Sigmoid colon (tissue), 7 donors: ENCODE measurements at places on chromosomes 5 and 9.

DNA sequence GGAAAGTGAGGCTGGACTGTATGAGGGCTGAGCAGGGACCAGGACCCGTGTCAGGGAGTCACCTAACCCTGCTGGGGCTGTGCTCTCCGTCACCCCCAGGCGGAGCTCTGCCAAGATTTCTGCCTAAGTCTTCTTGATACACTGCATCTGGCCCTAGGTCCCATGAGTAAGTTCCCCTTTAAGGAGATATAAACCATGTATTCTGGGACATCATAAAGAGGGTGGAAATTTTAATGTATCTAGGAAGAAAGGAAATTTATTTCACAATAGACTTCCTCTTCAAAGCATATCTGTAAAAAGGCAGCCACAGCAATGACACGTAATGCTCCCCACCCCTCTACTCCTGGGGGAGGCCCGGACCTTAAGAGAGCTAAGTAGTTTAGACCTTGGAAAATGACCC lies 183.4 kb downstream of the FBXL7 start:
- DNase-seq = no peak

GRCh38 chr5:1473746-1474145 lies 28.5 kb upstream of the SLC6A3 start:
- peak; percentile 49 for DNase-seq

GRCh38 chr9:80698725-80699410 lies 990.5 kb downstream of the TLE1 start:
- no peak for DNase-seq

- DNase-seq = no peak
Observed at GRCh38 chr9:106106396-106106795, 412.1 kb downstream of the TMEM38B start.

DNA sequence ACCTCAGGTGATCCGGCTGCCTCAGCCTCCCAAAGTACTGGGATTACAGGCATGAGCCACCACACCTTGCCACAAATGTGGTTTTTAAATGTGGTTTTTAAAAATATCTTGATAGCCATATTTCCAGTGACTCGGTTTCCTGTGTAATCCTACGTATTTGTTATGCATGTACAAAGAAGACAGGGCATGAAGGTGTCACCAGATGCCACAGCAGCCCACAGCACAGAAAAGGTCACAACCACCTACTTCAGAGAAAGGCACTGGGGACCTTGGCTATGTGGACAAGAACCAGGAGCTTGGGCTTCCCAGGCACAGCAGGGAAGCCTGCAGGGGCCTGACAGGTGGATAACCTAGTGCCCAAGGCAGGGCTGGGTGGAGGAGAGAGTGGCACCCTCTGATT lies 38.0 kb downstream of the C9orf50 start:
- no peak for DNase-seq

- no peak for DNase-seq
Observed at GRCh38 chr5:80998590-80998979, 38.4 kb downstream of the RASGRF2 start.

DNA sequence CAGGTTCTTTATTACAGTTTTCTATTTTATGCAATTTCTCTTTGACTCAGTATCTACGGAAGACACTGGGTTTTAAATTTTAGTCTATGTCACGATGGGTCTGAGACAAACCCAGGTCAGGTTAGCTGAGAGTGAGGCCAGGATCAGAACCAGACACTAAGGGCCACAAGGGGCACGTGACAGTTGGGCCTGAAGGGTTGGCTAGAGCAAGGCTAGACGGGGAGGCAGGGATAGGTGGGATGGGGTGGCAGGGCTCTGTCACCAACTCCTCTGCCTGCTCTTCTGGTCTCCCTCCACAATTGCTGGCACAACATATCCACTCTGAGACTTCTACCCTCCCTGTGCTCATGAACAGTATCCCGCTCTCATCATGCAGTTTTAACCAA lies 76.4 kb downstream of the MED27 start:
- no peak for DNase-seq

DNA sequence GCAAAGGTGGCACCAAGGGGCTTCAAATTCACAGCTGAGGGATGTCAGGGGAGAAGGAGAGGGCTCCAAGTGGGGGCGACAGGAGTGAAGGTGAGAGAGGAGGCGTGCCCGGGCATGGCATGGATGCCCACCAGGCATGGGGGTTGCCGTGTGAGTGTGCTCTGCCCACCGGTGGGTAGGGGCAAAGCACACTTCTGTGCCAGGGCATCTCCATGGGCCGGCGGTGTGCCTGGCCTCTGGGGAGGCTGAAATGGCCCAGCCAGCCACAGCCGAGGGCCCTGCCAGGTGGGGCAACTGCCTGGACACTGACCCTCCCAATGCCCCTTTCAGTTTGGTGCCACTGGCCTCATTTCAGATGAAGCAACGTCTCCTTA lies 14.0 kb upstream of the RNU6ATAC start:
- DNase-seq = peak; percentile 61

- DNase-seq = no peak
Observed at GRCh38 chr9:82920154-82920553, 142.8 kb downstream of the RASEF start.

DNA sequence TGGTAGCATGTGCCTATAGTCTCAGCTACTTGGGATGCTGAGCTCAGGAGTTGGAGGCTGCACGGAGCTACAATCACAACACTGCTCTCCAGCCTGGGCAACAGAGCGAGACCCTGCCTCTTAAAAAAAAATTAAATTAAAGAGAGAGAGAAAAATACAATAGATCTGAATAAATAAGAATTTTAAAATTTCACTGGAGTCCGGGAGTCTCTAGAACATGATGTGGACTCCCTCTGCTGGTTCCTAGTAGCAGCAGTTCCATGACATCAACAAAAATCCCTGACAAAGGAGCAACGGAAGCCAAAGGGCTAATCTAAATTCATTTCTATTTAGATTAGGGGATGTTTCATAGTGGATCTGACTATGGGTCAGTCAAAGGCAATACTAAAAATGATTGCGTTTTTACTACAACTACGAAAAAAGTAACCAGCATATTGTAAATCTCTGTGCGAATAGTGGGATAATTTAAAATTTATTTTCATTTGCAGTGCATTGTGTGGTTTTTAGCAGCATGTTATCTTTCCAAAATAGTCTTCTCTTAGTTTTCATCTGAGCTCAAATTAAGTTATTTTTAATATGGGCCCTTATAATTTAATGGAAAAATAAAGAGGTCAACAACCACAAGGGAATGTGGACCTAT lies 6.7 kb downstream of the INIP start:
- no peak for DNase-seq

DNA sequence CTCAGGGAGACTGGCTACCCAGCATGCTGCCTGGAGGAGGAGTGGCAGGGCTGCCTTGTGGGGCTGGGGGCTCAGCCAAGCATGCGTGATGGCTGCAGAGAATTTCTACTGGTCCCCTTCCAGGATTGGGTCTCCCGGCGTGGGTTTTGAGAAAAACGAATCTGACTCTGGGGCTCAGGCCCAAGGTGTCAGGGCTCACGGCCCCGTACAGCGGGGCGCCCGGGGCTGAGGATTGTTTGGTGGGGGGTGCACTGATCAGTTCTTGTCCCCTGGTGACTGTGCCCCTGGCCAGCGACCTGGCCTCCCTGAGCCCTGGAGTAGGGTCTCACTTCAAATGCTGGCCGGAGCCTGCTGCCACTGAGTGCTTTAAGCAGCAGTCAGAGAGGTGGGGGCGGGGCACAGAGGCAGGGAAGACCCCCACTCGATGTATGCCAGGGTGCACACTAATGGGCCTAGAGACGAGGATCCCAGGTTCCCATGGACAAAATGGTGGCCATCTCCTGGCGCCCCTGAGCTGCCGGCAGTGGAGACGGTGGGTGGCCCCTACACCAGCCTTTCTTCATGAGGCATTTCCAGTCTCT lies 45.5 kb upstream of the RNU6ATAC start:
- peak; percentile 64 for DNase-seq

GRCh38 chr5:93622240-93622885 lies 39.3 kb downstream of the NR2F1 start:
- no peak for DNase-seq

- DNase-seq = peak; percentile 80
Observed at GRCh38 chr5:116576053-116576713, 1.6 kb upstream of the SEMA6A start.

DNA sequence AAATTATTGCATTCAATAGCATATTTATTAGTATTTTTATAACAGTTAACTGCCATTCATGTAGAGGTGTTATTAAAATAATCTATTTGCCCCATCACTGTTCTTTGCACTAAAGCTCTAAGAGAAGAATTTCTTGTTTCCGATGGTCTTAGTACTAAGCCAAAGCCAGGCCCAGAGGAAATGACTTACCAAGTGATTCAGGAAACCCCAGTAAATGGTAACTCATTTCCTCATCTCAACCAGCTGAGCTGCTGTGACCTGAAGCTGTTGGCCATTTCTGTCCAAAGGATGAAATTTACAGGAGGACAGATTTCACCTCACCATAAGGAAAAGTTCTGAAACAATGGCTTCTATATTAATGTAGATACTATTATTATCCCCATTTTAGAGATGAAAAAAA lies 117.0 kb downstream of the PIK3R1 start:
- no peak for DNase-seq

GRCh38 chr5:40447438-40447837 lies 232.3 kb upstream of the PTGER4 start:
- DNase-seq = no peak

GRCh38 chr5:32964261-32964660 lies 253.1 kb downstream of the NPR3 start:
- no peak for DNase-seq

GRCh38 chr5:157860898-157861890 lies 2.2 kb upstream of the CLINT1 start:
- DNase-seq = no peak

DNA sequence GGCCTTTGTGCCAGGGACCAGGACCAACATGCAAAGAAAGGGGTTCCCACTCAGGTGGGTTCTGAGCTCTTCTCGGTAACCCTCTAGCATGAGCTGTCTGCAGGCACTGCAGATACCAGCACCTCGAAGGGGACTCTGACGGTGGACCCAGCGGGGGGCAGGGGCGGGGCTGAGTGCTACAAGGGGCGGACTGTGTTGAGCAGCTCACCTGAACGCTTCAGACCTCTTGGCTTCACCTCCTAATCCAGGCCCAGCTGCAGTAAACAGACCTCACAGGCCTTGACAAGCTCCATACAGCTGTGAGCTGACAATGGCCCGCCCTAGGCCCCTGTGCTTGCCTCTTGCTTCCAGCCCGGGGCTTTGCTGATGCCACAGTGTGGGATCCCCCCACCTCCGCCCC lies 48.4 kb downstream of the C9orf50 start:
- DNase-seq = no peak

DNA sequence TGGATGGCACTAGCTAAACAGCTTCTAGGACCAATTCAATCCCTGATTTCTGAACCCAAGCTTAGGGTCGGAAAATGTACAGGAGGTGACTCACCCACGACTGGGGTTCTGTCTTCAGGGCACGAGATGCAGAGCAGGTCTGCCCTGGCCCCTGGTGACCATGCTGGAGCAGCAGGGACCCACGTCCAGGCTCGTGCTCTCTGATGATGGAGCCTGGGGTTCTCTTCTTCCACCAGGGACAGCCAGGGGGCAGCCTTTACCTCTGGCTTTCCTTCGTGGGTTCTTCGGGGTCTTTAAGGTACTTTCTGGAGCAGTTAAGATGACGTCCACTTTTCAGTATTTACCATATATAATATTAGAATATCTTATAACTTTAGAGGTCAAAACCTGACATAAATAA lies 2.1 kb downstream of the CFAP77 start:
- DNase-seq = no peak

- no peak for DNase-seq
Observed at GRCh38 chr5:68950125-68950524, 143.7 kb upstream of the SLC30A5 start.

GRCh38 chr9:108386859-108387384 lies 468.9 kb downstream of the ACTL7B start:
- DNase-seq = no peak

DNA sequence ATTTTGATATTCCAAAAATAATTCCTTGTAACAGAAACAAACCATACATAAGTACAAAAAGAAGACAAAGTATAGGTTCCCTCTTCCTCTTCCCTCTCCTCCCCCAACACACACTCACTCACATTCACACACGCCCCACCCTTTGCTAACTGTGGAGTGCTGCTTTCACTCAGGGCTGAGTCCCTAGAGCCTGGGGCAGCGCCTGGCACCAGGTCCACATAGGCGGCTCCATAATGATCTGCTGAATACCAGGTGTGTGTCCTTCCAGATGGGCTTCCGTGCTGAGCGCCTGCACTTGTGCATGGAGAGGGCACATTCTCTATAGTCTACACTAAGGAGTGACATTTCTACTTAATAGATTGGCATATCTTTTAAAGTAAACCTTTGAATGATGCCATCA lies 3.7 kb downstream of the SEMA4D start:
- DNase-seq = no peak

DNA sequence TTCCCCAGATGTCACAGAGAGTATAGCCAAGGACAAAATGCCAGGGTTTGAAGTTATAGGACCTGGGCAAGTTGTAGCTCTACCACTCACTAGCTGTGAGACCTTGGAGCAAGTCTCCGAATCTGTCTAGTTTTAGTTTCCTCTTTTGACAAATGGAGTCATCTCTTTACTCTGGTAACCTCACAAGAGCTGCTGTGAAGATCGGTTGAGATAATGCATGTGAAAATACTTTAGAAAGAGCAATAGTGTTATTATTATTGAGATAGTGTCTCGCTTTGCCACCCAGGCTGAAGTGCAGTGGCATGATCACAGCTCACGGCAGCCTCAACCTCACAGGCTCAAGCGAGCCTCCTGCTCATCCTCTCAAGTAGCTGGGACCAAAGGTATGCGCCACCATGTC lies 117.9 kb upstream of the NR5A1 start:
- no peak for DNase-seq
